ENCODE measurements at places on chromosomes 7 and 10.

- DNase-seq: no peak
Observed at GRCh38 chr7:72430531-72430930, 18.4 kb upstream of the CALN1 start.

DNA sequence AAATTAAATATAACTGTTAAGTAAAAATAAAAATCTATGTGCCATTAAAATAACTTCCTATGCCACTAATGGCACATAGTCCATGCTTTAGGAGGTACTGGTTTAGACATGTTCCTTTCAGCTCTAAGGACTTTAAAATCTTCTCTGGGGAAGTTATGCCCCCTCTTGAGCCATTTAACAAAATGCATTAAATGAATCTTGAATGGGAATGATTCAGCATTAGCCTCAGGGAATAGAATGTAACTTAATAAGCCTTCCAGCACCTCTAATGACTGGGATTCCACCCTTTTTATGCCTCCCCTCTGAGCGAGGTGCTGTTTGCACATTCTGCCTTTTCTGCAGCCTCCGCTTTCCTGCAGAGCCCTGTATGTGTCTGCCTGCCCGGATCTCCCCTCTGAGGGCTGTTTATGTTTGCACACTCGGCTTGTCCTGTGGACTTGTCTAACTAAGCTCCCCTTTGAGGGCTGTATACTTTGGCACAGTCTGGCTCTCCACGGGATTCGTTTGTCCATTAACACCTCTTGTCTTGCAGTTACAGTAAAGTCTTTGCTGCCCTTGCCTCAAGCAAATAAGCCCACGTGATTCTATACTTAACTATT, 108.4 kb upstream of the HPS1 start:
- DNase-seq: no peak

DNA sequence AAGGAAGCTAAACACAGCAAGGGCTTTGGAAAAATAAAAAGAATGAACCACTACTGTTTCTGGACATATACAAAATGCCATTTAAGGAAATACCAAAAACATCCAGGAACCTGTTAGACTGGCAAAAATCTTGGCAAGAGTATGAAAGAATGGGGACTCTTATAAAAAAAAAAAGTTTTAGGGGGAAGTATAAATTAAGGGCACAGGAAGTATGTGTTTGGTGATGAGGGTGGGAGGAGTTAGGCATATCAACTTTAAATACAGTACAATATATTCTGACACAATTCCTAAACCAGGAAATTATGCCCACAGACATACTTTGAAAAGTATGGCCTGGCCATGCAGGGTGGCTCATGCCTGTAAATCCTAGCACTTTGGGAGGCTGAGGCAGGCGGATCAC, 74.2 kb downstream of the WAPL start:
- no peak for DNase-seq

- no peak for DNase-seq
Observed at GRCh38 chr10:114604357-114605130, 53.5 kb downstream of the ABLIM1 start.

GRCh38 chr10:3365630-3366029, 193.0 kb upstream of the PITRM1 start:
- no peak for DNase-seq

DNA sequence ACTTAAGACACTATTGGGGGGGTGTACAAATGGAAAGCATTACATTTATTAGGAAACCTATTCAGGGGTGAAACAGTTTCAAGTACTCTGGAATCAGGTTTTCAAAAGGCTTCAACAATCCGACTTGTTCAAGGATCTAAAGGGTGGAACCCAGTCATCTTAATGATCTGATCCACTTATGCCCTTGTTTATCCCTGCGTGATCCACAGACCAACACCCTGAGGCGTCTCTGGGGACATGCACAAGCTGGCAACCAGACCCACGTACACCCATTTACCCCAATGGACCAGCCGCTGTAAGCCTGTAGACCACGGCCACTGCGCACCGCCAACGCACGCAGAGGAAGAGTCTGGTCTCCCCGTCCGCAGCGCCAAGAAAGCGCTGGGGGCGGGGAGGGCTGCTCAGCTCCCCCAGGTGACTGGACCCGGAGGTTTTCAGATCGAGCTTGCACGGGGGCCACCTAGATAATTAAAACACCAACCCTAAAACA, 13.4 kb downstream of the HNRNPF start:
- no peak for DNase-seq

DNA sequence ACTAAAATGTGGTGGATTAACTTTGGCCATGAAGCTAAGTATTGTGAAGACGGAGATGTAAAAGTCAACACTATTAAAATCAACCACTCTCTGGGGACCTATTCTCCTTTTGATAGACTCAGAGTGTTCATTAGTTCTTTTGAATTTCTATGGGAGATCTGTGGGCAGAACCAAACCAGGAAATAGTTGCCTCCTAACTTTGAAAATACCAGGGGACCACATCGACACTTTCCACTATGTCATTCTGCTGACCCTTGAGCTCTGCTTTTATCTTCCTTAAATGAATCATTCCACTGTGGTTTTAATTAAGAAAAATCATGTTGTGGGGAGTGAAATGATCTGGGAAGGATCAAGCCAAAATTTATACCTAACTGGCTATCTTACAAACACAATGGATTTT, 960.5 kb downstream of the GATA3 start:
- no peak for DNase-seq
